ENCODE measurements at places on chromosomes 5 and 9.

- peaks cover 2% of the 10 kb centered on the region for H3K36me3 ChIP-seq
- no peaks in the 10 kb centered on the region for H3K27me3 ChIP-seq
- no peak overlapping the region for H3K4me3 ChIP-seq
- DNase-seq = peak; percentile 26
These were observed 1.3 kb upstream of the RNU6ATAC start for GRCh38 chr9:134165357-134166315.

GRCh38 chr5:98085593-98085992 is 687.9 kb upstream of the RGMB start:
- H3K4me3 ChIP-seq = no peak overlapping the region
- no peaks in the 10 kb centered on the region for H3K4me1 ChIP-seq
- DNase-seq = peak; percentile 1

- no peaks in the 10 kb centered on the region for H3K36me3 ChIP-seq
- H3K27me3 ChIP-seq = no peaks in the 10 kb centered on the region
- no peak overlapping the region for H3K4me3 ChIP-seq
- no peak overlapping the region for H3K27ac ChIP-seq
- no peak for DNase-seq
- H3K4me1 ChIP-seq = no peaks in the 10 kb centered on the region
These were observed 115.4 kb downstream of the KIF4B start for GRCh38 chr5:155128786-155129512.

- DNase-seq = no peak
- no peak overlapping the region for H3K27ac ChIP-seq
- H3K36me3 ChIP-seq = no peaks in the 10 kb centered on the region
- H3K4me3 ChIP-seq = no peak overlapping the region
- H3K27me3 ChIP-seq = no peaks in the 10 kb centered on the region
These were observed 26.8 kb upstream of the DUSP1 start for GRCh38 chr5:172797771-172798191.

DNA sequence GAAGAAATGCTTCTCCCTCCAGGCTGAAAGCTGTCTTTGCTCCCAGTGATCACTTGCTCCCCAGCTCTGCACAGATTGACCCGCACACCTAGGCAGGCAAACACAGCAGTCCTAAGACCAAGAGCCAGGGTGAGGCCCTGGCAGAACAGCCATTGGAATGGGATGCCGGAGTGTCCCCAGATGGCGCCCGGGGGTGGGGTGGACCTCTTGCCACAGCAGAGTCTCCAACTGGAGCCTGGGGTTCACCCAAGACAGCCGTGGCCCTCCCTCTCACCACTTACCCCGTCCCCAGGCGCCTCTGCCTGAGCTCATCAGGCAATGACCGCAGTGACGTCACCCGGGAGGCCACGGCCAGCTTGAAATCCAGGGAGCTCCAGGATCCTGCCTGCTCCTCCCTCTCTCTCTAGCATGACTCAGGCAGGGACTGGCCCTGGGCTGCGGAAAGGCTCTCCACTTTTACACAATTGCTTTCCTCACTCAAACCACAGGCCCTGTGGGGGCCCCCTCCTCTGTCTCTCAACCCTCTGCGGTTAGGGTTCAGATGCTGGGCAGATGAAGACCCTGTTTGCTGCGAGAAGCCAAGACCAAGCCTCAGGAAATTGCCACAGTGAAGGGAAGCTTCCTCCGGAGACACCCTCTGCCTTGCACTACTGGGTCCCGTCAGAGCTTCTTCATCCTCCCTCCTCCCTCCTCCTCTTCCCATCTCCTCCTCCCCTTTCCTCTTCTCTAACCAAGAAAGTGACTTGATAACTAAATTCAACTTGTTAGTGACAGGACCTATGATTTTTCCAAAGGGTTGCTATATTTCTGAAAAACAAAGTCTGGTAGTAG is 24.3 kb upstream of the PTGES start:
- DNase-seq = peak; percentile 88
- no peaks in the 10 kb centered on the region for H3K4me1 ChIP-seq
- H3K4me3 ChIP-seq = no peak overlapping the region
- H3K27me3 ChIP-seq = no peaks in the 10 kb centered on the region

GRCh38 chr9:116899337-116900006 is 212.4 kb downstream of the TRIM32 start:
- H3K27me3 ChIP-seq = no peaks in the 10 kb centered on the region
- H3K36me3 ChIP-seq = no peaks in the 10 kb centered on the region
- H3K4me1 ChIP-seq = no peaks in the 10 kb centered on the region
- no peak overlapping the region for H3K4me3 ChIP-seq
- H3K27ac ChIP-seq = peak overlapping the region; percentile 40
